ENCODE measurements at places on chromosomes 4 and X.
A peak's percentile ranks its signal among the peaks of the same experiment; 100 is the strongest.

DNA sequence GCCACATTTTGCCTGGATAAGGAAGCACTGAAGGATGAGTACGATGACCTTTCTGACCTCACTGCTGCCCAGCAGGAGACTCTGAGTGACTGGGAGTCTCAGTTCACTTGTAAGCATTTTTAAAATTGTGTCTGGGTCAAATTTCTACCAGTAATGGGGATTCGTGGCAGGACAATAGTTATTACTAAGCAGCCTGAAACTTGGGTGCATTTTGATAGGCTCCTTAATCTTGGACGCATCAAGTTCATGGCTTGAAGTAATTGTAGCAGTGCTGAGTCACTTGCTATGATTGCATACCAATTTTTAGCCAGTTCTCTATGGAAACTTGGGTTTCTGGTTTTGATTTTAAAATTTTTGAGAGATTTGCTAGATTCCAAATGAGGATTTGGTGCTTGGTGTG is 4.3 kb downstream of the PGRMC1 start:
- DNase-seq = no peak

GRCh38 chrX:150256297-150256650 is 106.8 kb upstream of the MAMLD1 start:
- no peak for DNase-seq

- DNase-seq = no peak
Measured at GRCh38 chr4:128386761-128387599, 99.4 kb upstream of the PGRMC2 start.

DNA sequence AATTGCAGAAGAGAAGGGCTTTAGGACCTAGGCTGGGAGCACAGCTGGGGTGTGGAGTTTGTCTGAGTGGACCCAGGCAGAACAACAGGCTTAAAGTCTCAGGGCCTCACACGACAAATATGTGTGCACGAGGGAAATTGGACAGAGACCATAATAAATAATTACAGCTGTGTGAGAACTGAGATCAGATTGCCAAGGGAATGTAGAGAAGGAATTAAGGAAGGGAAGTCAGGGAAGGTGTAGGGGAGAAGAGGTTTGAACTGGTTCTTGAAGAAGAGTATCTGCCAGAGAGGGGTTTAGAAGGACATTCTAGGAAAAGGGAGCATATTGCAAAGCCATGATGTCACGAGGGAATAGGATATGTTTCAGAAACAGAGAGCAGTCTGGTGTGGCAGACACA is 120.7 kb upstream of the TSPAN5 start:
- no peak for DNase-seq

- no peak for DNase-seq
Measured at GRCh38 chr4:165410214-165410613, 31.4 kb downstream of the CPE start.

DNA sequence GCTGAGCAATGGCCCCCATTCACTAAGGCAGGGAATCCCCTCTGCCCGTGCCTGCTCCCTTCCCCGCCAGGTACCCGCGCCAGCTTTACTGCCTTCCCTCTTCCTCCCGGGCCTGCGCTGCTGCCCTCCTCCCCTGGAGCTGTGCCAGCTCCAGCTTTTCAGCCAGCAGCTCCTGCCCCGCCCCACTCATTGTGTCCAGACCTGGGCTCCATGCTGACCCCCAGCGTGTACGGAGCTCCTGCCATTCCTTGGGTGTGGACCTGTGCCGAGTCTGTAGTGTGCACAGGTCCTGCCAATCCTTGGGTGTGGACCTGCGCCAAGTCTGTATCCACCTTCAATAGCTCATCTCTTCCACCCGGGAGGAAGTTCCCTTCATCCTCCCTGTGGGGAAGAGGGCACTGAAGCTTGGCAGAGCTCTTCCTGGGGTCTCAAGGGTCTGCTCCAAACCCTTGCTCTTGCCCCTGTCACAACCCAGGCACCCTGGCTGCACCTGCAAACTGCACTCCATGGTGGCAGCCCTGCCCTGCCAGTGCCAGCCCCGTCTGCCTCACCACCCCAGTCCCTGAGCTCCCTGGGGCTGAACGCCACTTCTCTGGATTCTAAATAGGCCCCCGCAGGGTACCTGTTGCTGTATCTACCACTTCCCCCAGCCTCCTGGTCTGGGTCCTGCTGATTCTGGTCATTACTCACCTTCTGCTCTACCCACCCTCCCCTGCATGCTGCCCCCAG is 63.9 kb downstream of the TRMT44 start:
- no peak for DNase-seq

DNA sequence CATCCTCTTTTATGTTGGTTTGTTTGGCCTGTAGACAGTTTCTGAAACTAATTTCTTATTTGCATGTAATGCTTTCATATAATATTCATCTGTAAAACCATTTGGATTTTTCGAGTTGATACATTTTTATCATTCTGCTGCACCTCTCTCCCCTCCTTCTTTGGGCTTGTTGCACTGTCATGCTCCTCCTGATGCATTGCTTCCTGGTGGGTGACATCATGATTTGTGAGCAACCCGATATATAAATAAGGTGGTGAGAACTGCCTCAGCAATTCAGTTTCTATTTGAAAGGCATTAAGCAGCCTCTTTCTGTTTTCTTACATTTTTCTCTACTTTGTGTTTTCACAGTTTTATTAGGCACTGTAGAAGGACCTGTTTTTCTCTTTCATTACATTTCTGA is 515.7 kb downstream of the RPA4 start:
- DNase-seq = no peak

- no peak for DNase-seq
Measured at GRCh38 chr4:150141756-150142155, 63.5 kb downstream of the DCLK2 start.

- DNase-seq = no peak
Measured at GRCh38 chr4:31645236-31645635, 925.1 kb downstream of the PCDH7 start.

GRCh38 chrX:2320580-2321327 is 180.0 kb downstream of the DHRSX start:
- DNase-seq = no peak

GRCh38 chrX:42496239-42496638 is 281.7 kb downstream of the PPP1R2C start:
- no peak for DNase-seq

DNA sequence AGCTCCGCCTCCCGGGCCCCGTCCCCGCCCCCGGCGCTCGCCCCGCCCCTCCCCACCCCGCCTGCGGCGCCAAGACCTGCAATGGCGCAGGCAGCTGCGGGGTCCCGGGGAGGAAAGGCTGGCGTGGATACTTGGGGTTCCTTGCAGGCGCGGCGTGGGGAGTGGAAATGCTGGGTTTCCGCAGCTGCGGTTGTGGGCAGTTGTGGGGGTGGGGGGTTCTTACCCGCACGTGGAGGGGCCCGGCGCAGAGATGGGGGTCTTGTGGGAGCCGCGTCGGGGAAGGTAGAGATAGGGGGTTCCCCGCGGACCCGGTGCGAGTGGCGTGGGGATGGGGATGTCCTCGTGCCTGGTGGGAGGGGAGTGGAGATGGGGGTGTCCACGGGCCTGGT is 680 bp upstream of the ASMTL start:
- DNase-seq = peak; percentile 79

DNA sequence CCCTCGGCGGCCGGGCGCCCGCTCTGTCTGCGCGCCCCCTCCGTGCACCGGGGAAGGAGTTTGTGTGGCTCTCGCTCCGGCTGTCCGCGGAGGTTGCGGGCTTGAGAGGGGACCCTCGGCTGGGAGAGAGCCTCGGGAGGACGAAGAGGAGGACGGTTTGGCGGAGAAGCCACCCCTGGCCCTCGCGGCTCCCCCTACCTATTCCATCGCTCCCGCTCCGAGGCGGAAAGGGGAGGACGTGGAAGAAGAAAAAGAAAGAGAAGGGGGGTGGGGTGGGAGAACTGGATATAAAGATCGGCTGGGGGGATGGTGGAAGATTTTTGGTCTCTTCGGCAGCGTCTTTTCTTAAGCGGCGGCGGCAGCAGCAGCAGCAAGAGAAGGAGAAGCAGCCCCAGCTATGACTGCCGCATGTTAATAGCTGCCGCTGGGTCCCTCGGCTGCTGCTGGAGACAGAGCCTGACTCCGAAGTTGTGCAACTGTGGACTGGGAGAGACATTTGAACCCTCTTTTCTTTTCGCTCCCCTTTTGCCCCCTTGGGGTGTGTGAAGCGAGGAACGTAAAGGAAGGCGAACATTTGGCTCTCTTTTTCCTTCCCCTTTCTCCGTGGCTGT is 895 bp downstream of the ADGRL3 start:
- no peak for DNase-seq

DNA sequence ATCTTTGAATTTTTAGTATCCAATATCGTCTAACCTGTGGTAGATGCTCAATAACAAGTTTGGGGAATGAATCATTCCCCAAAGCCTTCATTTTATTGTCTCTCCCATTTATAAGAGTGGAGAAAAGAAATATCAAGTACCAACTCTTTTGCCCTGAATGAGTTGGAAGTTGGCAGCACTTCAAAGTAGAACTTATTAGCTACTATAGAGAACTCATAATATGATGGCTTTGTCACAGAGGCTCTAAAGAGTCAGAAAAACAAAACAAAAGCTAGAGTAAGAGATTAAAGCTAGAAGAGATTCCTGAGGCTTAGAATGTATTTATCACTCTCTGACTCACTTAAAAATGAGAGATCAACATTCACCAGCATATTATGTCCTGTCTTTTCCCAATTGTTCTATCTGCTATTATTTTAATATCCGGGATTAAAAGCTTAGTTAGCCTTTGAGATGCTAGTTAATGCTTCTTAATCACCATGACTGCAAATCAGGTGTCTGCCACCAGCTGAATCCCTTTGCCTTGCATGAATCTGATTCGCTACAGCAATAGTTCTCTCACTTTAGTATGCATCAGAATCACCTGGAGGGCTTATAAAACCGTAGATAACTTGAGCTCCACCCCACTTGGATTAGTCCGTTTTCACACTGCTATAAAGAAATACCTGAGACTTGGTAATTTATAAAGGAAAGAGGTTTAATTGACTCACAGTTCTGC is 77.9 kb downstream of the PALLD start:
- DNase-seq = no peak

- DNase-seq = no peak
Measured at GRCh38 chr4:148044912-148045352, 313.0 kb downstream of the ARHGAP10 start.

DNA sequence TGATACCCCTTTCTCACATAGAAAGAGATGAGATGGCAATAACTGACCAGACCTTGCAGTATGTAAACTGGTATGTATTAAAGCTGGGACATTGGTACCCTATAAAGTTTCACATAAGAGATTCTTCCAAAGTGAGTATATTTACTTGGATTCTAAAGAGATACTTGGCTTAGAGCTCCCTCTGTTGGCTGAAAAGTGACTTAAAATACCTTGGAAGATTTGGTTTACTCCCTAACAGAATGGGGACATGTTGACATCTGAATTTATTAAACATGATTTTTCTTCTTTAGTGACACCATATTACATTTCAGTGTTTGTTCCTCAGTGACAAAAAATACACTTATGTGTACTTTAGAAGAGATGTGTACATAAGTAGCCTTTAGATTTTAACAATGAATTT is 47.9 kb upstream of the RGN start:
- DNase-seq = peak; percentile 0

- no peak for DNase-seq
Measured at GRCh38 chrX:136063340-136064079, 78.3 kb downstream of the SLC9A6 start.
